ENCODE measurements at places on chromosomes 11 and 22.
A peak's percentile ranks its signal among the peaks of the same experiment; 100 is the strongest.

GRCh38 chr11:96257972-96258934, 84.7 kb downstream of the MAML2 start:
- DNase-seq = no peak

GRCh38 chr11:13152736-13153541, 124.7 kb upstream of the BMAL1 start:
- DNase-seq = no peak

DNA sequence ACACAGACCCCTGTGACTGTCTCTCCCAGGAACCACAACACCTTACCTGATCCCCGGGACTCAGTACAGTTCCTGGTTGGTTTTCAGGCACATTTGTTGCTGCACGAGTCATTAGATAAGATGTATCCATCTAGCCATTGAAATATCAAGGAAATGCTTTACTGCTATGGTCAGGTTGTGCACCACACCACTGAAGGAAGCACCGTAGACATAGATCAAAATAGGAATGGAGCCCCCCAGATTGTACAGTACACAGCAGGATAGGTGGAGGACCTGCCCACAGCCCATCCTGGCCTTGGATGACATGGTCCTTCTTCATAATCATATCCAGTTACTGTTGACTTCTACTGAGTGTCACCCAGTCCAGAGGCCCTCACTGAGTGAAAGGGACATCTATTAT, 85.9 kb upstream of the LDLRAD3 start:
- no peak for DNase-seq

DNA sequence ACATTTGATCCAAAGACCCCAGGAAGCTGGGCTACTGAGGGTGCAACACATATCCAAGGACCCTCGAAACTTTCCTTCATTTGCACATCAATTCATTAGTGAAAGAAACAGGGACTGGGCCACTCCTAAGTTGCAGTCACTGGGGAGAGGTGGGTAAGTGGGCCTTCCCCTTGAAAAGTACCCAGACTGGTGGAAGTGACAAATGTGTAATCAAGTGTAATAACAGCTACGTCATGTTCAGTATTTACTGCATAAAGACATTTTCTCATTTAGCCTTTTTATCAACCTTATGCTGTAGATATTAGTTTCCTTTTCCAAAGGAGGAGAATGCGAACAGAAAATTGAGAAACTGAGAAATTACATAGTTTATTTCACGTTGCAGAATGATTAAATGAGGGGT, 101.9 kb upstream of the OLFML1 start:
- DNase-seq = no peak

DNA sequence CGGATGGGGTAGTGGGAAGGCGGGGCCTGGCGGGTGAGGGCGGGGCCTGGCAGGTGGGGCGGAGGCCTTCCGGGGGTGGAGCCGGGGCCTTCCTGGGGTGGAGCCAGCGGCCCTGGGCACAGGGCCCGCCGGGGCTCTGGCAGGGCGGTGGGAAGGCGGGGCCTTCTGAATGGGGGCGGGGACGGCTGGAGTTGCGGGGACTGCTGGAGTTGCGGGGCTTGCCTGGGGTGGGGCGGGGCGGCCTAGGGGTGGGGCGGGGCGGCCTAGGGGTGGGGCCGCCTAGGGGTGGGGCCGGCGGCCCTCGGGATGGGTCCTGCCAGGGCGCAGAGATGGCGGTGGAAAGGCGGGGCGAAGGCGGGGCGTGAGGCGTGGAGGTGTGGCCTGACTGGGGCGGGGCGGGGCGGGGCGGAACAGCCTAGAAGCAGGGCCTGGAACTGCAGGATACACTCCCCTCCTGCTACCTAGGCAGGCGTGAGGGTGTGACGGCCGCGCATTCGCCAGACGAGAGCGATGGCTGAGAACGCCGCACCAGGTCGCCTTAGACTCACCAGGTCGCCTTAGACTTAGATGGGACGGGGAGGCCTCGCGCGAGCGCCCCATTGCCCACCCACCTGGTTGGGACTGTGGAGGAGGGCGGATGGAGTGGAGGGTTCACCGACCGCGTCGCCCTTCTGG, 19.3 kb downstream of the RRP7A start:
- peak; percentile 64 for DNase-seq

- DNase-seq = no peak
Measured at GRCh38 chr22:31140746-31141145, 438 bp upstream of the PLA2G3 start.

DNA sequence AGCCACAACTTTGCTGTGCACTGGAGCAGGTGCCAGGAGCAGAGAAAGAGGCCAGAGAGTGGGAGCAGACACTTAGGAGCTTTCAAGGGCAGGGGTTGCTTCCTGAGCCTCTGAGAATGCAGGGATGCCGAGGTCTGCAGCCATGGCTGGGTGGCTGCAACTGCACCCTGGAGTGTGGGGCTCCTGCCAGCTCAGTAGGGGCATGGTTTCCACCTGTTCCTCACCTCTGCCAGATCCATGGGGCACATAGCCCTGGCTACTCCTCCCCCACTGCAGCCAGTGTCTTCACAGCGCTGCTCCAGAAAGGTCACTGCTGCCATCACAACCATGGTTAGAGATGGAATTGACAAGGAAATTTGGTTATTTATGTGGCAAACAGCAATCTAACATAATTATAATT, 404.8 kb downstream of the CNTN5 start:
- no peak for DNase-seq

DNA sequence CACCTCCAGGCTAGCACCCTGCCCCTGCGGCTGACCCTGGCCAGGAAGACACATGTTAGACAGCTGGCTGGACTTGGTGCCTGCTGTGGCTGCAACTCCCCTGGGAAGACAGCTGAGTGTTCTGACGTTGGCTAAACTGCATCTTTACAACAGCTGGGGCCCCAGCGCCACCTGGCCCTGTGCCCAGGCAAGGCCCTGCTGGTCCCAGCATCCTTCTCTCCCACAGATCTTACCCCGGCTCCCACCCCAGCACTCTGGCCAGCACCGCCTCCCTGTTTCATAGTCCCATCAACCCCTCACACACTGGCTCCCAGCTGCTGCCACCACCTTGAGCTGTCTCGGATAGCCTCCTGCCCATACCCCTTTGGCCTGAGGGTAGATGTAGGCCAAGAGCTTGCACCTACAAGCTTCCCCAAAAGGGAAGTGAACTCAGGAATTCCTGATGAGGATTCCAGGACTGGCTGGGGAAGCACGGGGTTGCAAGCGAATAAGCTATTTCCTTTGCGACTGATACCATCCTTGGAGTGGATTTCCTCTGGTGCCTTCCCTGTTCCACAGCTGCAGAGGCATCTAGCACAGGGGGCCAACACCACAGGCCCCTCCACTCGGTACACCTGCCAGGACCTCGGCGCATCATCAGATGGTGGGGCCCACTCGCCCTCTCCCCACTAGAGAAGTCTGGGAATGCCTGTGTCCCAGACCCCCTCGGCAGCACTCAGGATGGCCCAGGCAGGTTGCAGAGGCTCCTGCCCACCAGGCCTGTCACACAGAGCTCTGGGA, 28.5 kb downstream of the RSPH14 start:
- DNase-seq = no peak

- no peak for DNase-seq
Measured at GRCh38 chr22:21754523-21754922, 18.9 kb upstream of the YPEL1 start.

- DNase-seq = peak; percentile 90
Measured at GRCh38 chr11:65572356-65573051, at the start of gene FAM89B. FAM89B (plus strand) TSS chr11:65572538; CDS start chr11:65572670, 132 bp downstream.

DNA sequence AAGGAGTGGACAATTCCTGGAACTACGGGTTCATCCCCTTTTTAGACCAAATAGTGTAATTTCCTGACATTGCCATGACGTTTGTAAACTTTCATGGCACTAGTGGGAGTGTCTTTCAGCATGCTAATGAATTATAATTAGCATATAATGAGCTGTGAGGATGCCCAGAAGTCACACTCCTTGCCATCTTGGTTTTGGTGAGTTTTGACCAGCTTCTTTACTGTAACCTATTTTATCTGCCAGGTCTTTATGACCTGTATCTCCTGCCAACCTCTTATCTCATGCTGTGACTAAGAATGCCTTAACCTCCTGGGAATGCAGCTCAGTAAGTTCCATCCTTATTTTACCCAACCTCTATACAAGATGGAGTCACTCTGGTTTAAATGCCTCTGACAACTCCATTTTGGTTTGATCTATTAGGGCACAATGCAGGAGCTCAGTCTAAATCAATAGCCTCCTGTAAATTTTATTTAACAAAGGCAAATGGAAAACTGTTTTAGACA, 20.7 kb downstream of the OR10A6 start:
- DNase-seq = no peak

DNA sequence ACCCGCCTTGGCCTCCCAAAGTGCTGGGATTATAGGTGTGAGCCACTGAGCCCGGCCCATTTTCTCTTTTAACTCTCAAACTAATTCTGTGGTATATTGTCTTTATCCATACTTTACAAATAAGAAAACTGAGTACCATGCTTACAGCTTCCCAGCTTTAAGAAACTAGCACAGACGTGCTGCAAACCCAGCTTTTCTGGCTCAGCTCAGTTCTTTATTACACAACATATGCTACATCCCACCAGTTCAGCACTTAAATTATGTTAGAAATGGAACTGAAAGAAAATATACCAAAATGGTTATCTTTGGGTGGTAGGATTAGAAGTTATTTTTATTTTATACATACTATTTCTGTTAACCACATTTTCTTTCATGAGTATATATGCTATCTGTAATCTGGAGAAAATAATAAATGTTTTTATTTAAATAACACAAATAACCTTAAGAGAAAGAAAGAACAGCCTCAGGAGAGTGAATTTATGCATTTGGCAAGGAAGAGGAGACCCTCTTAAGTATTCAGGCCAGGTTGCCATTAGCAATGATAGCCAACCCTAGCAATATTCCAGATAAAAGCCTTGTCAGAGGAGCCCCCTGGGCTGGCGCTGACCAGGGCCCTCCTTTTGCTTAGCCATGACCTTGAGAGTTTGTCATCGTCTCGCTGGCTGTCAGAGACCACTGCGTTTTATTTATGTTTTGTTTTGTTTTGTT, 33.8 kb downstream of the SLN start:
- no peak for DNase-seq

DNA sequence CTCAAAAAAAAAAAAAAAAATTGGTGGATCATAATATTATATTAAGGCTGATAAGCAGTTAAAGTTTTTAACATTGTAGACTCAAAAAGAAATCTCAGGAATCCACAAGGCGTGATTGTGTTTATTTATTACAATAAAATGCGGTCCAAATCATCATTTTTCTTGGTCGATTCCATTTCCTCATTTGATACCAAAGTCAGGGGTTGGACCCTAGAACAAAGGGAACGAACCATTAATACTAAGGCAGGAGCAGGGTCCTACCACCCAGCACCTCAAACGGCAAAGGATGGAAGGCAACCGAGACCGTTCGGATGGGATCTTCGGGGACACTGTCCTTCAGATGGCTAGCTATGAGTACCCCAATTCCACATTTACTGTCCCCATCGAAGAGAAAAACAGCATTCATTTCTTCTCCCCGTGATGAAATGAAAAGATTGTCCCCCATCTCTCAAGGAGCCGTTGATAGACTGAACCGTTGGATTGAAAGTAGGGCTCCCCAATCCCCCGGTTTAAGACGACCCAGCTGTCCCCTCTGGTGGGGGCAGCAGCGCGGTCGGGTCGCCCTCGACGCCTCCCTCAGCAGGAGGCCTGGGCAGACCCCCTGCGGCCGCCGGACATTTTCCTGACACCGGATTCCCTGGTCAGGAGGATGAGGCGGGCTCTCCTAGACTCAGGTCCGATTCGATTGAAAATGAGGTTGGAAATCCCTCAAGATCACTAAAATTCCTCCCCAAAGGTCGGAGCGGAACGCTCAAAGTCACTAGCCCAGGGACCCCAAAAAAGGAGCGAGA, 607 bp downstream of the DMC1 start:
- DNase-seq = no peak

DNA sequence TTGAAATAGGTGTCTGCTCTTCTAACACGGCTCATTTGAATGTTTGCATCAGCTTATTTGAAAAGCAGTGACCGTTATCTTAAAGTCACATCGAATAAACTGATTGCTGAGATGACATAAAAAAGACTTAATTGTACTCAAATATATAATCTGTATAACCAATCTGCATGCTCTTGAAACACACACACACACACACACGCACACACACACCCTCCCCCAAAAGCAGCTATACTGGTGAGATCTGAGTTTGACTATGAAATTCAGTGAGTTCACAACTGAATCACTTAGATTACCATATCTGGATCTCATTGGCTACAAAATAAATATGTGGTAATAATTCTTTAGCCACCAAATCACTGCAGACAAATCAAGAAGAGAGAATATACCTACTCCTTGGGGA, 3.8 kb upstream of the IFTAP start:
- DNase-seq = no peak

- DNase-seq = no peak
Measured at GRCh38 chr22:36222887-36223450, 16.4 kb downstream of the APOL2 start.

DNA sequence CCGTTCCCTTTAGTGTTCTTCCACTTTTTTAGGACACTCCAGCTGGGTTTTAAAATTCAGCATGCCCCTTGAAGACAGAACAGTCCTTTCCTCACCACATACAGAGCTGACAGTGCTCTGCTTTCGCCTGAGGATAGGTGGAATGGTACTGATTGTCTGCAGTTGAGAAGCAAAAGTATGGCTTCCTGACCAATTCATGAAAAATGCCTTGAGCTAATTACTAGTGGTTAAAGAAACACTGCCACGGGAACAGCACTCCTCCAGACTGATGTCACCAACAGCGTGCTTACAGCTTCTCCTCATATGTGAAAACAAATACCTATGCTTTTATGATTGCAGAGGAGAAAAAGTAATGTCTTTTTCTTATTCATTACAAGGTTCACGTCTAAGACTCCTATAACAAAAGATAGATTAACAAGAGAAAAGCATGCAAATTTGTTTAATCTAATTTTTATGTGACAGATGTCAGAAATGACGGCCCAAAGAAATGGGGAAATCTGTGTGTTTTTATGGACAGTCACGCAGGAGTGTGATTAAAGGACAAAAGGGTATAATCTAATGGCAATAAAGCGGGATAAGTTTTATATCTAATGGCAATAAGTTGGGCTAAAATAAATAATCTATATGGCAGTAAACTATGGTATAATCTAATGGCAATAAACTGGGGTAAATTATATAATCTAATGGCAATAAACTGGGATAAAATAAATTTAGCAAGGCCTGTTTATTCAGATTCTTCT, 123.4 kb upstream of the ARHGAP42 start:
- no peak for DNase-seq

GRCh38 chr11:108961095-108961494, 296.2 kb downstream of the DDX10 start:
- DNase-seq = no peak

DNA sequence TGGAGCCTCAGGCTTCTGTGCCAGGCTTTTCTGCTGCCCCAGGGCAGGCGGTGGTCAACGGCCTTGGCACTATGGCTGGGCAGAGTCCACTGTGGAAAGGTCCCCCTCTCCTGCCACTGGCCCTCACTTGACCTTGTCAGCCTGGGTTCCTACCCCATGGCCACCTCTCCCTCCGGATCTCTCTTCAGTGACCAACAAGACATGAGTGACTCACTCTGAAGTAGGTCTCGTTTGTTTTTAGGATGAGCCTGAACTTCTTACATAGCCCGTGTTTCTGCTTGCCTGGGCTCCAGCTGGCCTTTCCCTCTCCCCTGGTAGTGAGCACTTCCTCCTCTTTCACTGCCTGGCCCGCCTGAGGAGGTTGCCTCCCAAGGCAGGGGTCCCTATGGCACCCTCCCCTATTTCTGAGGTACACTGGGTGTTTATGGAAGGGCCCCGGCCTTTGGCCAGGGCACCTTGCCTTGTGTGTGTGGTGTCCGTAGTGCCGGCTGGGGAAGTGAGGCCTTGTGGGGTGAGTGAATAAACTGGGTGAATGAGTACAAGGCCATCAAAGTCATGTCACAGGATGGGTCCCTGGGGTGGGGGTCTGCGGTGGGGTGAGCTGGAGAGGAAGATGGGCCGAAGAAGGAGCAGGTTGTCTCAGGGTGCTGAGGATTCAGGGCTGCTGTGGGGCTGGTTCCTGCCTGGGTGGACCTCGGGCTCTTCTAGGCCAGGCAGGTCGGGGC, 5.0 kb downstream of the SHANK3 start:
- no peak for DNase-seq

All from left kidney (tissue), 8 donors.